ENCODE measurements at places on chromosomes 4 and X.

- DNase-seq, result no peak
Observed at GRCh38 chrX:65871671-65872311, 168.1 kb downstream of the VSIG4 start.

DNA sequence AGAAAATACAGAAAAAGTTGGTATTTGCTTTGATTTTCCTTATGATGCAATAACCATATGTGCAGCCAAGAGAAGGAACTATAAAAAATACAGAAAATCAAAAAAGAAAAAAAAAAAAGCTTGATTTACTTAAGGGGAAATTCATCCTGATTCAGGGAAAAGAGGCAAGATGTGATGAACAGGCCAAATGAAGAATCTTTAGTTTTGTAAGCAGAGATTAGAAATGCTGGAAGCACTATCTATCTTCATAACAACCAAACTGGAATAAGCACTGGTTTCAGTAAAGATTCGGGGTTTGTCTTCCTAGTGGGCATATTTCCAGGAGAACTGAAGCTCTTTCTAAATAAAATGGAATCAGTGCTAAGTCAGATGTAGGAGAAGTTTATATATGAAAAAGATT lies 82.9 kb upstream of the KCNIP4 start:
- no peak for DNase-seq

- DNase-seq, result no peak
Observed at GRCh38 chr4:4559596-4559995, 17.7 kb upstream of the STX18 start.

DNA sequence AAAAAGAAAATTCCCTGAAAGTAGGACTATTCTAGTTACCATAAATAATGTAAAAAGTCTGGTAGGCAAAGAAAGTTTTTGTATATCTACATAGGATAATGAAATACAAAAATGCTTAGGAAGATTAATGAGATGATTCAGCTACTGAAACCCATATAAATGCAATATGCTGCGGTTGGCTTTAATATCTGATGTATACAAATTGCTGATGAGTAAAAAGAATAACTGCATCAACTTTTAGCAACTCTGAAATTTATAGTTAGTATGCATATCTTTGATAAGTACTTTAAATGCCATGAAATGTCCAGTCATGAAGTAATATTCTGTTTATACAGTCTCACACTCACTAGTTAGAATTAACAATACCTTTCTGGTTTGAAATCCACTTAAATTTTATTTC lies 404.8 kb downstream of the TLL1 start:
- no peak for DNase-seq

- no peak for DNase-seq
Observed at GRCh38 chr4:14379183-14379582, 623.1 kb upstream of the CPEB2 start.

GRCh38 chr4:156972379-156973015 lies 898 bp upstream of the PDGFC start:
- no peak for DNase-seq

DNA sequence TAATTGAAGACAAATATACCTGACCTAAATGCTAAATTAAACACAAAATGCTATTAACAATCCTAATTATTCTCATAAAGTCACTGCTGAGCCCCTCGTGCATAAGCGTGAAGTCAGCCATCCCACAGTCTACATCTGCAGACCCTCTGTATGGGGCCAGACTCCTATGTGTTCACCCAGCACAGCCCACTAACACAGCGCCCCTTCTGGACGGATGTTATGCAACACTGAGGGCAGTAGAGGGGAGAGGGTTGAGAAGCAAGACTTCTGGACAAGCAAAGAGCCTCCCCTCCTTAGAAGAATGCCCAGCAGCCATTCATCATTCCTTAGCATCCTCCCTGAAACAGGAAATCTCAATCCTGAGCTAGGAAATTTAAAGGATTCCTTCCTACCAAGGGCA lies 7.9 kb downstream of the TRPC3 start:
- no peak for DNase-seq

GRCh38 chrX:66030505-66031317 lies 9.2 kb downstream of the VSIG4 start:
- no peak for DNase-seq

DNA sequence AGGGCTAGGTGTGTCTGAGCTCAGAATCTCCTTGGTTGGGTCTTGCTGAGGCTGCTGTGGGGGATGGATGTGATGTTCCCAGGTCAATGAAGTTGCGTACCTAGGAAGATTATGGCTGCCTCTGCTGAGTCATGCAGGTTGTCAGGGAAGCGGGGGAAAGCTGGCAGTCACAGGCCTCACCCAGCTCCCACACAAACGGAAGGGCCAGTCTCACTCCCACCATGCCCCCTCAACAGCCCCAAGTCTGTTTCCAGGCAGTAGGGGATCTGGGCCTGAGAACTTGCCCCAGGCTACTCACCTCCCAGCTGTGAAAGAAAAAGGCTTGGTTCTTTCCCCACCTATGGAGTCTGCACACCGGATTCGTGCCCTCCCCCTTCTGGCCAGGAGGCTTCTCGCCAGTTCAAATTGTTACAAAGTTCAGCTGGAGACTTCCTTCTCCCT lies 72.9 kb downstream of the WDR44 start:
- DNase-seq, result no peak

DNA sequence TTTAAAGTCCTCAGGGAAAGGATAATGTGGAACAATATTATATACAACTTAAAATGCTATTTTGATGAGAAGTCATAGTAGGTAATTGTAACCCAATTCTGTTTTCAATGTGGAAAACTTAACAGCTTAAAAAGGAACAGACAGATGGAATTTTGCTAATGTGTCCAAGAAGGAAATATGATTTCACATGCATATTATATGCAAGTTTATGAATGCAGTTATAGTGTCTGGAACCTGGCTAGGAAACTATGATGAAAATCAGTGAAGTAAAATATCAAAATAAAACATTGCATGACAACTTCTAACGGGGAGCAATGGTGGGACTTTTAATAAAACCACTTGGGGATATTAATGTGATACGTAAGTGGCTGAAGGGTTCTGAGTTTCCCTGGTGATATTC lies 152.6 kb upstream of the HAND2 start:
- no peak for DNase-seq

GRCh38 chr4:145828802-145829485 lies 109.7 kb downstream of the ZNF827 start:
- DNase-seq, result no peak

GRCh38 chrX:134650701-134651100 lies 7.6 kb downstream of the PLAC1 start:
- no peak for DNase-seq

- DNase-seq, result no peak
Observed at GRCh38 chr4:122733787-122734120, 1.2 kb downstream of the BBS12 start.

DNA sequence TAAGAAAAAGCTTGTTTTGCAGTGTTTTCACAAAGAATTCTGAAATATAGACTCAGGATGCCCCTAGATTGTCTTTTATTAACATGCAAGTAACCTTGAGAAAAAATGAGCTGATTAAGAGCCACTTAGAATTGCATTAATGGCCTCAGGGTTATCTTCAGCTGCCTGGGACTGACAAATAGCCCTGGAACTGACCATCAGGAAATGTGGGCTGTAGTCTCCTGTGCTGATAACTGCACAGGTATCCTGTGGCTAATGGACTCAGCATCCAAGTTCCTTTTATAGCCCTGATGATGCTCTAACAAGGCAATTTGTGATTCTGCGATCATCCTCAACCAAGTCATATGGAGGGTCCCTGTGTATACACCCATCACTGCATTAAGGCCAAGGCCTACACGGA lies 17.0 kb downstream of the CA5B start:
- no peak for DNase-seq

- no peak for DNase-seq
Observed at GRCh38 chr4:162392946-162393345, 229.1 kb upstream of the FSTL5 start.

GRCh38 chr4:44662623-44663005 lies 11.2 kb upstream of the YIPF7 start:
- no peak for DNase-seq

- DNase-seq, result no peak
Observed at GRCh38 chr4:94978904-94979303, 221.1 kb downstream of the BMPR1B start.

DNA sequence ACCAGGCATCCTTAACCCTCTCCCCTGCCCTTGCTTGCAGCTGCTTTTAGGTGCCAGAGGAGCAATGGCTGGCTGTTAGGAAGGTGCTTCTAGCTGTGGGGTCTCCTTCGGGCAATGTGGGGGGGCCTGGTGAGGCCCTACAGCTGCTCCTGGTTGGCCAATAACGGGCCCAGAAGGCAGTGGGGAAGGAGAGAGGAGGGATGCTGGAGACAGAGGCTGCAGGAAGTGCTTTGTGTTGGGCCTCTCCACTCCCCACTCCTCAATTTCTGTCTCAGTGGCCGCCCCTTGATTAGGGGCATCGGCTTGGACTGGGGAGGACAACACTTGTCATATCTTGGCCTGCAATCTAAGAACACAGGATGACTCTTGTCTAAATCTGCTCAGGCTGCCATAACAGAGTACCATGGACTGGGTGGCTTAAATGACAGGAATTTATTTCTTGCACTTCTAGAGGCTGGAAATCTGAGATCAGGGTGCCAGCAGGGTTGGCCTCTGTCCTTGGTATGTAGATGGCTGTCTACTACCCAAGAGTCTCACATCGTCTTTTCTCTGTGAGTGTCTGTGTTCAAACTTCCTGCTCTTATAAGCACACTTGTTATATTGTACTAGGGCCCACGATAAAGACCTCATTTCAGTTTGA lies 374.3 kb downstream of the MID1IP1 start:
- DNase-seq, result no peak

DNA sequence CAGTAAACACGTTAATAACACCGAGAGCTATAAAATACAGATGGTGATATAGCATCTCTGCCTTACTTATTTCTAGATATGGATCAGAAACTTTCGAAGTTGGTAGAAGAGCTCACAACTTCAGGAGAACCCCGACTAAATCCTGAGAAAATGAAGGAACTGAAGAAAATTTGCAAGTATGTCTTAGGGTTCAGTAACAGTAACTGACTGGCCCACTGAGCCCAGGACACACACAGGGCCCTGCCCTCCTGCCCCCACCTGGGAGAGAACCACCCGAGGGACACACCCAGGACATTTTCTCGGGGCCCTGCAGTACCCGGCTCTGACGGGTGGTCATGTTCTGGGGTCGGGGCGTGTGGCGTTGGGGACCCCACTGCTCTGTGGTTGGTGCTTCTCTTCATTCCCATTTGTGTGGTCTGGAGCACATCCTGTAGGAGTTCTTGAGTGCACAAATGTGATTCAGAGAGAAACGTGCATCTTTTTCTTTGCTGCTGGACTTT lies 1.1 kb downstream of the UVSSA start:
- no peak for DNase-seq

DNA sequence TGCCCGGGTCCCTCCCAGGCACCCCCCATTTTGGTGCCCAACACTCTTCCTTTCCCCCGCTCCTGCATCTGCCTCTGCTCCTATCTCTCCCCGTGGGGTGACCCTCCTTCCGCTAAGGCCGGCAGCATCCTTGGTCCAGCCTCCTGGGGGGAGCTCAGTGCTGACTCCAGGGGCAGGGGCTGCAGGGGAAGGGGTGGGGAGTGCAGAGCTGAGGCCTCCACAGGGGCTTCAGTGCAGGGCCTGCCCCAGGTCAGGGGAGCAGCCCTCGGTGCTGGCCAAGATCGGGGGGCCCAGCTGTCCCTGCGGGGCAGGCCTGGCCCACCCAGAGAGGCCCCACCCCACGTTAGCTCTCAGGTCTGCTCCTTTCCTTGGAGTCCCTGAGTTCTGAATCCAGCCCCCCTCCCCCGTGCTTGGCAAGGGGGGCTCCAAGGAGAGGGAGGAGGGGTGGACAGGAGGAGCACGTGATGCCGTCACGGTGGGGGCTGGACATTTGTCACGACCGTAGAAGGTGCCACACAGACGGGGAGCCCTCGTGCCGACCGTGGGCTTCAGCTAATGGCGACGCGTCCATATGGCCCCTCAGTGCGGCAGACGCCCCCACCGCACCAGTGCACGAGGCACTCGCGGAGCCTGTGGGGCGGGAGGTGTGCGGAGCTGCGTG lies 63.5 kb upstream of the ADRA2C start:
- no peak for DNase-seq
